ENCODE measurements at places on chromosomes 6 and 20.
A peak's percentile ranks its signal among the peaks of the same experiment; 100 is the strongest.

GRCh38 chr6:3037638-3038365 is 30.5 kb upstream of the RIPK1 start:
- no peak for DNase-seq

DNA sequence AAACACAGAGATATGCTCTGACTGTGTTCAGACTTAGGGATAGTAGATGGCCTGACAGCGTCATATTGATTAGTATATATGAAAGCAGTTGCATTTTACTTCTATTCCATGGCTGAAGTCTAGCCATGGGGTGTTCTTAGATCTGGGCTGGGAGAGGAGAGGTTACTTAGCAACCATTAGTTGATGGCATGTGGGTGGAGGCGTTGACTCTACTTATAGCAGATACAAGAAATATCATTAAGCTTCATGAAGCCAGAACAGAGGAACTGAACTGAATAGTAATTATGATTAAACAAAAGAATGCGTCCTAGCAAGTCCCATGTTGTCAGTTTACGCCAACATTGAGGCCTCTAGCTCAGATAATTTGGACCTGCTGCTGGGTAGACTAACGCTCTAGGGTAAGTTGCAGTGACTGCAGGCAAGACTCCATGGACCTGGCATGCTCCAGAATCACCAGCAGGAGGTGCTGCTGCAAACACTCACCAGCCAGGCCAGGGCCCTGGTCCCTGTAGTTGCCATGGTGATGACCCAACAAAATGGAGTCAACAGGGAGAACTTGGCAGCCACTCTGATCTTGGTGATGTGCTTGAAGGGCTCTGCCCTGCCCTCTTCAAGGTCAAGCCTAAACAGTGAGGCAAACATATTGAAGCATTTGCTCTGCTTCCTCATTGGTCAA is 477.3 kb downstream of the PREX1 start:
- no peak for DNase-seq

DNA sequence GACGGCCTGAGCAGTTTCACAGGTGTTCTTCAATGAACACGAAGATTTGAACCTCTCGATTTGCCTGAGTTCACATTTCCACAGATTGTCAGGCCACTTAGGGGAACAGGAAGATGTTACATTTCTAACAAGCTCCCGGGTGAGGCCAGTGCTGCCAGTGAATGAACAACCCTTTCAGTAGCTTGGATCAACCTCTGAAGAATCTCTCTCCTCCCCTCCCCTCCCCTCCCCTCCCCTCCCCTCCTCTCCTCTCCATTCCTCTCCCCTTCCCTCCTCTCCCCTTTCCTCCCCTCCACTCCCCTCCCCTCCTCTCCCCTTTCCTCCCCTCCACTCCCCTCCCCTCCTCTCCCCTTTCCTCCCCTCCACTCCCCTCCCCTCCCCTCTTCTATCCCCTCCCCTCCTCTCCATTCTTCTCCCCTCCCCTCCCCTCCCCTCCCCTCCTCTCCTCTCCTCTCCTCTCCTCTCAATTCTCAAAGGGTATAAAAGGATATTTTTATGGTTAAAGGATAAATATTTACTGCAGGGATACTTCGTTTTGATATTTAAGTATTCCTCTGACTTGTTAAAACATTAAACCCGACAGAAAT is 114.1 kb upstream of the INSM1 start:
- no peak for DNase-seq

DNA sequence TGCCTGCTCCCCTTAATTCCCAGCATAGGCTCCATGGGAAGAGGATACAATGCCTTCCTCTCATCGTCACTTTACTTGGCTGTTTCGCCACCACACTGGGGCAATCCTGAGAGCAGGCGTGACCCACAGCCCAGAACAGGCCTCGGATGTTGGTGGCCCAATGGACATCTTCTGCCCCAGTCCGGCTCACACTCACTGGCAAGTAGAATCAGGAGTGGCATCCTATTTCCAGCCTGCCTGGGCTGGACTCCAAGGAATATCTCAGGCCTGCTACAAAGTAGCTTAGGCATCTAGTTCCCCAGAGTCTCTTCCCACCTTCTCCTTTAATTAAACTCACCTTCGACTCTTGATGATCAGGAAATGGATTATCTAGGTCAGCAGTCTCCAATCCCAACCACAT is 110.5 kb downstream of the LRFN2 start:
- DNase-seq = no peak

GRCh38 chr6:163702736-163703135 is 288.2 kb downstream of the QKI start:
- DNase-seq = no peak

DNA sequence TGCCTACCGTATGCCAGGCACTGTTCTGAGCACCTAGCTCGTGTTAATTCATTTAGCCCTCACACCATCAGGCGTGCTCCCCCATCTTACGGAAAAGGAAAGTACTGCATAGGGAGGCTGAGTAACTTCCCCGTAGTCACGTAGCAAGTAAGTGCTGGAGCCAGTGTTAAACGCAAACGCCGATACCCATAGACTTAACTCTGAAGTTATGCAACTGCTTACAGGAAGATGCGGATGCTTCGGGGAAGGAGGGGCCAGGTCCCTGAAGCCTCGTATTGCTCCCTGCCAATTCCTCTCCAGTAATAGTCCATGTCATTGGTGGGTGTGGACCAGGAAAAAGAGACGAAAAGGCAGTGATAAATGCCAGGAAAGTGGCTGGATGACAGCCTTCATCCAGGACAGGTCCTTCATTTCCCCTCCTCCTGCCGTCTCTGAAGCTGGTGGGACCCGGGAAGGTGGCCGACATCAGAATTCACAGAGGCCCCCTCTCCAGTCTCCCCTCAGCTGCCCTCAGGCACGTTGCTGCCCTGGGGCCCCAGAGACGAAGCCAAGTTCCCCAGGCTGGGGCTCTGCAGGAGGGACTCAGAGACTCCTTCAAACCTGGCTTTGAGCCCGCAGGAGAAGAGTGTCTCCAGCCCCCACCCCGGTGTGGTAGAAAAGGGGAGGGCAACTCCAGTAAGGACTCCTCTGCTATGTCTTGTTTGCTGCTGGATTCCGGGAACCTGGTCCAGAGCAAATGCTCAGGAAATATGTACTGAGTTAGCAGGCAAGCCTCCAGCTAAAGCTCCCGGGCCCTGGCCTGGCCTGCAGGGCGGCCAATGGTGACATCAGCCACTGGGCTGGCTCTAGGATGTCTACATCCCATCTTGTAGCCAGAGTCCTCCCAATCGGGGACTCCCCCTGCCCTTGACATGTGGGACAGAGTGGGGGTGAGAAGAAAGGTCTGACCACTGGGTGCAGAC is 37.8 kb downstream of the RAB44 start:
- peak; percentile 79 for DNase-seq

- DNase-seq = peak; percentile 41
Measured at GRCh38 chr6:160347259-160348222, 637 bp upstream of the SLC22A3 start.

DNA sequence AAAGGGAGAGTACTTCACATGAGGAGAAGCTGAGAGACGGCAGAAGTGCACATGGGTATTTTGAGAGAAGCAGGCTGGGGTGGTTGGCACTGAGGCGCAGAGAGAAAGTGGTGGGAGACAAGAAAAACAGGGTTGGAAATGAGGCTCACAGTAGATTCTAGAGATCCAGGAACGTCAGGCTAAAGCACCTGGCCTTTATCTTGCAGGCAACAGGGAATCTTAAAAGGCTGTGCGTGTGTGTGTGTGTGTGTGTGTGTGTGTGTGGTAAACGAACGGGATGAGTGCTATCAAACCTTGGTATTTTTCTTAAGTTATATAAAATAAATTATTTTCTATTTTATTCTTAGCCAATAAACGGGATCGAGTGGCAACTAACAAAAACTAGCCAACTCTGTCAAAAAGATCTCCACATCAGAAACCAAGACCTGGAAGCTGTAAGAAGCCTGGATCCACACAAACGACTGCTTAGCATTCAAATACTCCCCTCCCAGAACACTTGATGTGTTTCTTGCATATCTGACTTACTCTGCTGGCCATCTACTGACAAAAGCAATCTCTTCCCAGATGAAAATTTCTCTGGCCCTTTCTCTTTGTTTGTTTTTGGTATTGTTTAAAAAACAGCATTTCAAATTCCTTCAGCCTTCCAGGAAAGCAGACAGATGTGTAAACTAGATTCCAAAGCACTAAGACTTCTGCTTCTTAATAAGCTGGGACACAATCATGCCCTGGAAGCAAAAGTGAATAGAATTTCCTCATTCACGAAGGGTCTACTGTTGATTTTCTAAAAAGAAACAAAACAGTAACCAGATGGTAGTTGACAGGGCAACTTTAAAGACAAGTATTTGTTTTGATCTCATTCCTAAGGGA is 44.8 kb upstream of the FABP7 start:
- no peak for DNase-seq

DNA sequence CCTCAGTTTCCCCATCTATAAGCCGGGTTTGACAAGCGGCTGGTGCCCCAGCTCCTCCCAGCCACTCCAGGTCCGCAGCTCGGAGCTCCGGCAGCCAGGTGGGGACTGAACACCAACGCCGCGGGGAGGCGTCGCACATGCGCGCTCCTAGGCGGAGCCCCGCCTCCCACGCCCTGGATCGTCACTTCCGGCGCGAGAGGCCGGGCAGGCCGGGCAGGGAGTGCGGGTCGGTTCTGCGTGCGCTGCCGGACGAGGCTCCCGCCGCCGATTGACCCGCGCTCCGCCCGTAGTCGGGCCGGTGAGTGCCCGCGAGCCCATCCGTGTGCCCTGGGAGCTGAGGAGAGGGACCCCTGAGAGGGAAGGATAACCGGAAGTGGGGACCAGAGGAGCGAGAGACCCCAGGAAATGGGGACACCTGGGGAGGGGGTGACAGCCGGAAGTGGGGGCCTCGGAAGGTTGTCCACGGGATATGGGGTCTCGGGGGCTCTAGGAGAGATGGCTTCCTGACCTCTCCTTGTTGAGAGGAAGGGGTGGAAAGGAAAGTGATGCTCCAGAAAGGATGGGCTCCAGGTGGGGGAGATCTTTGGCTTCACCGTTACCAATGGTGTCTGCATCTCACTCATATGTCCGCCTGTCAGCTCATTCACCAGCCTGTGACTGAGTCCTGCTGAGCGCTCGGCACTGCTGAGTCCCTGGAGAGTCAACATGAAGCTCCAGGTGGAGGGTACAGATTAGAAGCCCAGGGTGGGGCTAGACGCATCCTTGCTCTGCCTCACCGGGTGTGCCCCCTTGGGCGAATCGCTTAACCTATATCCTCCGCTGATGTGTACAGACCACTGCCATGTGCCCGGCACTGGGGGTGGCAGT is at the start of gene TTPAL:
Gene TTPAL (plus strand): TSS at position 181 of the 867 bp plus-strand sequence. CDS start 4,126 bp downstream, outside the sequence.
- peak; percentile 94 for DNase-seq

- DNase-seq = no peak
Measured at GRCh38 chr20:12171923-12172524, 254.3 kb downstream of the BTBD3 start.

- no peak for DNase-seq
Measured at GRCh38 chr20:2640899-2641298, 11.5 kb upstream of the NOP56 start.

- DNase-seq = no peak
Measured at GRCh38 chr20:10125757-10126156, 91.0 kb downstream of the ANKEF1 start.

GRCh38 chr6:145544514-145544913 is 190.8 kb downstream of the EPM2A start:
- DNase-seq = no peak

- no peak for DNase-seq
Measured at GRCh38 chr20:9214685-9215084, 145.8 kb downstream of the PLCB4 start.

DNA sequence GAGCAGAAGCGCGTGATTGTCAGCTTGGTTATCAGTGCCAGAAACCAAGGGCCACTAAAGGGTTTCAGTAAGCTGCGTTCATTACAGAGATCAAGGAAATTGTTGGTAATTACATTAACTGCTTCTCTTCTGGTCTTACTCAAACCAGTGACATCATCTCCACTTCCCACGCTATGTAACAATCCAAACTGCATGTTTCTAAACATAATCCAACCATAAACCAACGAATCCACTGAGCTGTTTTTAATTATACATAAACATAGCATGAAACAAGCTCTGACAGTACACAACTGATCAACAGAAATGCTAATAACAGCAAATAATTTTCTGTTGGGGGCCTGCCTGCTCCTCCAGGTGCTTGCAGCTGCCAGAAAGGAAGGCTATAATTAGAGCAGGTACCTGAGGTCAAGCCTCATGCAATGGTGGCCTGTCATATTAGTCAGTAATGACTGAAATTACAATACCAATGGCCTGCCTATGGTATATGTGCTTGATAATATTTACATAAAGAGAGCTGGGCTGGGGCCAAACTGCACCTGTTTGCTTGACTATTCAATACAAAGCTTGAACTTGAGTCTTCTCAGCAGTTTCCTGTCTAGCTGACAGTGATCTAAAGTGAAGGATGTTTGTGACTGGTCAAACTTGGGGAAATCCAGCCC is 40.1 kb downstream of the ILRUN start:
- DNase-seq = peak; percentile 69

- no peak for DNase-seq
Measured at GRCh38 chr6:48744948-48745347, 634.0 kb upstream of the PTCHD4 start.

- no peak for DNase-seq
Measured at GRCh38 chr6:88494401-88495140, 328.4 kb upstream of the CNR1 start.

DNA sequence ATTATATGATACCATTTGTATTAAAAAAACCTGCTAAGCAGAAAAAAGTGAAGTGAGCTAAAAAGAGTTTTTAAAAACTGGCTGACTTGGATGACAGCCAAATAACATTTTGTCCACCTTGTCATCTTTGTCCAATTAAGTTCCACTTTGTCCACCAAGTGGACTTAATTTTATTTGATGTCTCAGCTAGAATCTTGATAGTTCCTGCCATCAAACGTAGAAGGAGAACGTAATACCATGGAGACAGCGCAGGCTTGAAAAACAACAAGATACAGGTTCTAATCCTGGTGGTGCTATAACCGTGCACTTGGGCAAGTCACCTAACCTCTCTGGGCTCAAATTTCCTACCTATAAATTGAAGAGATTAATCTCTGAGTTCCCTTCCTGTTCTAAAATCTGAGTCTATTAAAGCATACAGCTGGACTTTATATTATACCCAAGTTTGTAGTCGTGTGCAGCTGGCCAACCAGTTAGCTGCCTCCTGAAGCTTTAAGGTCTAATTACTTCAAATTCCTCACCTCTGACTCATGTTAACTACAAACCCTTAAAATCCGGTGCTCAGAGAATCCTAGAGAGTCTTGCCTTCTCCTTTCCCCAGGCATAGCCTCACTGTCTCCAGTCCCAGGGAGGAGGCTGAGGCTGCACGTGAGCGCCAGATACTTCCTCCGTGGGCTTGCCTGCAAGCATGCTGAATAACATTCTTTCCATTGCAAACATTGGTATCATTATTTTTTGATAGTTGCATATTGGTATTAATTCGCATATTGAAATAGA is 16.8 kb downstream of the TMEM244 start:
- DNase-seq = no peak

DNA sequence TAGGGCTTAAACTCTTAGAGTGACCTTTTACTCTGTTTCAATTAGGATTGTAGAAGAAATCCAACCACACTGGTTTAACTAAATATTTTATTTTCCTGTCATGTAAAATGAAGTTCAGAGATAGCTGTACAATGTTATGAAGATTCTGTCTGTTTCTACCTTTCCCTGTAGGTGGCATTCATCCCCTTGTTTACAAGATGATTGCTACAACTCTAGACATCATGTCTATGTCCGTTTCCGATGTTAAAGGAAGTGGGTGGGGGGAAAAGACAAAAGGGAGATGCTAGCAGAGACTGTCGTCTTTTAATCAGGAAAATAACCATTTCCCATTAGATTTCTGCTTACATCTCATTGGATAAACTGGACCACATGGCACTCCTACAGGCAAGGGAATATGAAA is 30.9 kb upstream of the RIMS1 start:
- DNase-seq = no peak

Data from transverse colon (tissue), 4 donors.